Activated CD4-positive, CD25-positive, alpha-beta regulatory T cell treated with anti-CD3 and anti-CD28 coated beads, Interleukin-2, amount 50 U/mL, for 16 hours (primary cell): ENCODE measurements at places on chromosomes 2 and 18.

DNA sequence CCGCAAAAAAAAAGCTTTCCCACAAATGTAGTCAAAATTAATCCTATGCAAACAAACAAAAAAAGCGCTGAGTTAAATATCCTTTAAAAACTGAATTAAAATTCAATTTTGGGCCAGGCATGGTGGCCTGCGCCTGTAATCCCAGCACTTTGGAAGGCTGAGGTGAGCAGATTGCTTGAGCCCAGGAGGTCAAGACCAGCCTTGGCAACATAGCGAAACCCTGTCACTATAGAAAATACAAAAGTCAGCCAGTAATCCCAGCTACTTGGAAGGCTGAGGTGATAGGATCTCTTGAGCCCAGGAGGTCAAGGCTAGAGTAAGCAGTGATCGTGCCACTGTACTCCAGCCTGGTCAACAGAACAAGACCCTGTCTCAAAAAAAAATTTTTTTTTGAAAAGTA, 8.8 kb upstream of the MARCHF7 start:
- DNase-seq = no peak

DNA sequence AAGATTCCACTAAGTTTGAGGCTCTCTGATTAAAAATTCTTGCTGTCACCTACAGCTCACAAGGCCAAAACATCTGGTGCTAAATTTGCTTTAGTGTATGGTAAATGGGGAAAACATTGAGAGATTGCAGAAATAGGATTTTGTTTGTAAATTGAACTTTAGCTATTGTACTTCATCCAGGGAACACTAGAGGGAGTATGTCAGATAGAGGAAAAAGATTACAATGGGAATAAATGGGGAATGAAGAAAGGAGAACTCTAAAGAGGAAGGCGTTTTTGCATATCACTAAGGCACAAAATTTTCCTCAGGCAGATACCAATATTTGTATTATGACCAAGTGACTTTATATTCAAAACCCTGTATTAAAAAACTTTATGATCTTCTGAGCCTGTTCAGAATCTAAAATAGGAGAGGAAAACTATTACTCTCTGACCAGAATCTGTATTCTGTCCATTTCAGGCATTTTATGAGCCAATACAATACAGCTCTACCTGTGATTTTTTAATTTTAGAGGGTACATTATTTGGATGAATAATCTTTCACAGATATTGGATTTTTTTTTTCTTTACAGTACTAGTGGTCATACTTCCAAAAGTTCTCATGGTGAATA, 52.3 kb upstream of the ITGB6 start:
- DNase-seq = no peak

GRCh38 chr2:60215386-60215901, 338.0 kb downstream of the BCL11A start:
- no peak for DNase-seq

GRCh38 chr2:224083638-224084037, 44.6 kb upstream of the SERPINE2 start:
- no peak for DNase-seq

- DNase-seq = no peak
These were observed 83.6 kb upstream of the NCKAP5 start for GRCh38 chr2:133651861-133652260.

DNA sequence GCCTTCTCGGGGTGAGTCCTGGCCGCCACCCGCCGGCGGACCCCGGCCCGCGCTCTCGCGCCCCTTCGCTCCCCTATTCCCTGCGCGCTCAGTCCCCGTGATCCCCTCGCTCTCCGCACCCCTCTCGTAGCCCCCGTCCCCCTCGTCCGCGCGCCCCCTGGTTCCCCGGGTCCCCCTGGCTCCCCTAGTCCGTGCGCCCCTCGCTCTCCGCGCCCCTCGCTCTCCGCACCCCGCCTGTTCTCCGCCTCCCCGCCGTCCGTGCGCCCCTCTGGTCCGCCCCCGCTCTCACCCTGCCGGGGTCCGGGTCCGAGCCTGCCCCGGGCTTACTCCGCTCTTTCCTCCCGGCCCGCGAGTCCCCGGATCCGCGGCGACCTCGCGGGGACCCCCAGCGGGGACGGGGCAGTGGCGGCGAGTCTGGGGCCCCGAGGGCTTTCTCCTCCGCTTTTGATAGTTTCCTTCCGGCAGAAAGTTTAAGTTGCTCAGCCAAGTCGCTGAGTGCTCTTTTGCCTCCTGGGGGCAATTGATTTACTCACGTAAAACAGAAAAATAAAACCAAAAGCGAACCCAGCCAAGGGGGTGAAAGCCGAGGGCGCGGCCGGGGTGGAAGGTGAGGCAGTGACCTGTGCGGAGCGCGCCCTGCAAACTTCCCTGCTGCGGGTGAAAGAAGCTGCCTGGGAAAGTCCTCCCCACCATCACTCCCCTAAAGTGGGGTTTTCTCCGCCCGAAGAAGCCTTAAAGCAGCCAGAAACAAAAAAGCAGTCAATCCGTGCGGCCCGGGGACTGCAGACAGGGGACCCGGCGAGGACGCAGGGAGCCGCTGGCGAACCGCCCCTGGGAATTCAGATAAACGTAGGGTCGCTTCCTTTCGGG, 568 bp downstream of the RAB31 start:
- DNase-seq = no peak

GRCh38 chr2:175432793-175433192, 251.3 kb upstream of the ATP5MC3 start:
- no peak for DNase-seq

DNA sequence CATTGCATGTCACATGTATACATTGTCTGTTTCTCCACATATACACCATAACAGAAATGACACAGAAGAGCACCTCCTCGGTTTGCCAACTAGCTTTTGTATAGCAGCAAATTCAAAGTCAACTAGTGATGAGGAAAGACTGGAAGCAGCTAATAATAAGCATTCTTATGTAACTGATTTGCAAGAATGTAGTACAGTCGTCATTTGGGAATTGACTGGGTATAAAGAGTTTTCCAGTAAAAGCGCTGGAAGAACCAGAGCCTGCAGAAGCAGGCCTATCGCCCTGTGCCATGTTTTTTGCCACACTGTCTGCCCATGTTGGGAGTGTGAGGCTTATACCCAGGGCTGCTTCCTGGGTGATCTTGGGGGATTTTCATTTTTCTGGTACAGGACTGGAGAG, 310.6 kb downstream of the GBX2 start:
- DNase-seq = no peak

DNA sequence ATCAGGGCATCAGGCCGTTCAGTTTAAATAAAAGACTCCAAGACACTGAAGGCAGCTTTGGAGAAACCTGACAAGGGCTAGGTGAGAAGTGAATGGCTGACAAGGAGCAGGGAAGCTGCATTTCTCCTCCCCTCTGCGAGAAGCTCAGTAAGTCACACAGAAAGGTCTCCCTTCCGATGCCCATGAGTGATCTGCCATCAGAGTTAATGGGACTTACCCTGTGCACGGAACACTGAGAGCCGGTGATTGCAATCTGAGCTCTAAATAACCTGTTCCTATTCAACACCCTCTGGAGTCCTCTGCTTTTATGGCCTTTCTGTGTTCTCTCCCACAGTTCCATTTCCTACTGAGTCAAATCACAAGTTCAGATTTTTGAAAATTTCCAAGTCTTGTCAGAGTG, 322.2 kb upstream of the MYT1L start:
- DNase-seq = no peak

- no peak for DNase-seq
These were observed 77.2 kb upstream of the CD226 start for GRCh38 chr18:70024829-70025228.

GRCh38 chr2:160596441-160596840, 102.8 kb upstream of the RBMS1 start:
- DNase-seq = no peak

DNA sequence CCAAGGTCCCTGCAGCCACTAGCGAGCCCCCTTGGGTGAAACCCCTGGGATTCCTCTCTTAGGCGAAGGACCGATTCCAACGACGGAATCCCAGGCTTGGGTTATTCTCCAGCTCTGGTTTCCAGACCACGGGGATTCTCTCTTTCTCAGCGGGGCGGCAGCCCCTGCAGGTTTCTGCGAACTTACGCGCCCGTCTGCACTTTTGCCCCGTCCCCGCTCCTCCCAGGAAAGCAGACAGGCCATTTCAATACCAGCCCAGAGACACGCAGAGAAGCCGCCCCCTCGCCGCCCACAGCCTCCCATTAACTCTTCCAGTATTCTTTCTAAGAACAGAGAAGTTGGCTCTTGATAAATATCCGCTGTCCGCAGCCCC, 1.2 kb downstream of the CBLN2 start:
- DNase-seq = no peak

DNA sequence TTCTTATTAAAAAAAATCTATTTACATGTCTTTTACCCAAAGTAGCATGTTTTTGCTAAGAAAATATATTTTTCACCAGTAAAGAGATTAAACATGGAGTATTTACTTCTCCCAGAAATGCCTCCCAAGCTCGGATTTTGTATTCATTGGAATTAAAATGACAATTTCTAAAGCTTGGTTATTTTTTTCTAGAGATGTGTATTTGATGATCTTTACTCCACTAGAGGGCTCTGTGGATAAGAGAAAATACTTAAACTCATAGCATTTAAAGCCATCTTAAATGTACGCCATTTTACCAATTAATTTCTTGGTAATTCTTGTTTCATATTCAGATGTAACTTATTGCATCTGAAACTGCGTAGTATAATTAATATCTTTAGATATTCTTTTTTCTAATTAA, 461.4 kb downstream of the GALR1 start:
- DNase-seq = no peak

GRCh38 chr2:71166812-71167211, 36.4 kb downstream of the MPHOSPH10 start:
- DNase-seq = no peak

DNA sequence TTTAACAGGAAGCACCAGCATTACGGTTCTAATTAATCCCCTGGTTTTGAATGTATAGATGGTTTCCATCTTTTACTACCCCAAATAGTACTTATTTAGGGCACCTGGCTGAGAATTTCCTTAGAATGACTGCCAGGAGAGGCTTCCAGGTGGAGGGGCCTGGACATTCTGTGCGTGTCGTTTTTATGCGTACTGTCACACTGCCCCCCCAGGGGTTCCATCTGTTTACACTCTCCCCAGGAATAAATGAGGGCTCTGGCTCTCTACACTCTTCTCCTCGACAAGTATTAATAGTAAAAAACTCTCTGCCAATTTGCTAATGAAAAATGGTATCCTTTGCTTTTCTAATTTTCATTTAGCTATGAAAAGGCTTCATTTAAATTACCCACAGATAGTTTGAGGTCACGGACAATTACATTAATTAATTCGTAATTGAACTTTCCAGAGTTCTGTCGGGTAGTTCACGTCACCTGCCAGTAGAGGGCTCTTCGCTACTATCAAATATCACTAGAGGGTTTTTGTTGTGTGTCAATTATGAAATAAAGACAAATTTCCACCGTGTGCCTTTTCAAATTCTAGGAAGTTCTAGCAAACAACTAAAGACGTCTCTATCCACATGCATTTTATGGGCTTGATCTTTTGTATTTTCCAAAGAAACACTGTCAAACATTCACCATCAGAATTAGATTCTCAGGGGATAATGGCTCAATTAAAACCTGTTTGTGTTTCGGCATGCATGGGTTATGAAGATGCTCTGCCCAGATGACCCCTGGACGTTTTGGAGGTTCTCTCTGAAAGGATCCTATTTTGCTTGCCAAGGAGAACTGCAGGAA, 88.8 kb upstream of the ASB18 start:
- no peak for DNase-seq

GRCh38 chr2:204272089-204272488, 273.2 kb upstream of the PARD3B start:
- DNase-seq = no peak

GRCh38 chr2:12169721-12170120, 423.3 kb downstream of the LPIN1 start:
- no peak for DNase-seq

GRCh38 chr18:77000527-77000926, 132.1 kb downstream of the MBP start:
- DNase-seq = peak; percentile 14

DNA sequence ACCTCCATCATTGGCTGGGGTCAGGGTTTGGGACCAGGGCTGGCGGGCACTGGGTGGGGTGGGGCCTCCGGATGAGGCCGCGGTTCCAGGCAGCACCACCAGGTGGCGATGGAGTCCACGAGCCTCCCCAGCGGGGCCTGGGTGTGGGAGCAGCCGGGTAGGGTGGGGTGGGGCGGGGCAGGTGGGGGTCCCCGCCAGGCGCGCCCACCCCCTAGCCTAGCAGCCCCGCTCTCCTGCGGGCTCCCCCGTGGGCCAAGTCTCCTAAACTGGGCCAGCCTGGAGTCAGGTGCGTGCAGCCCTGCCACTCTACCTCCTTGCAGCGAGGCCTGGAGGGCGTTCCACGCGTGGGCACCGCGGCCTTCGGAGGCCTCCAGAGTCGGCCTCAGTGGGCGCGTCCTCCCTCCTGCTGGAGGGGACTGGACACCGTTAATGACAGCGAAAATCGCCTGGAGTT, 187.5 kb downstream of the TWIST2 start:
- DNase-seq = peak; percentile 31

- DNase-seq = no peak
These were observed 185.3 kb upstream of the ATP5MC3 start for GRCh38 chr2:175366815-175367214.

- no peak for DNase-seq
These were observed 2.0 kb downstream of the IDH1 start for GRCh38 chr2:208252716-208253492.

GRCh38 chr2:54570925-54571694, 115.0 kb downstream of the SPTBN1 start:
- DNase-seq = no peak

- no peak for DNase-seq
These were observed 224.8 kb downstream of the NUP35 start for GRCh38 chr2:183349091-183349490.

DNA sequence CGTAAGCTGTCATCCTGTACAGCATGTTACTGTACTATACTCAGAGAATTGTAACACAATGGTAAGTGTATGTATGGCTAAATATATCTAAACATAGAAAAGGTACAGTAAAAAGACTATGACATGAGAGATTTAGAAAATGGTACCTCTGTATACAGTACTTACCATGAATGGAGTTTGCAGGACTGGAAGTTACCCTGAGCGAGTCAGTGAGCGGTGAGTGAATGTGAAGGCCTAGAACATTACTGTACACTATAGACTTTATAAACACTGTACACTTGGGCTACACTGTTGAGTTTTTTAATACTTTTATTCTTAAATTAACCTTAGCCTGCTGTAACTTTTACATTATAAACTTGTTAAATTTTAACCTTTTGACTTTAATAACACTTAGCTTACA, 1.5 kb downstream of the DDX18 start:
- no peak for DNase-seq

DNA sequence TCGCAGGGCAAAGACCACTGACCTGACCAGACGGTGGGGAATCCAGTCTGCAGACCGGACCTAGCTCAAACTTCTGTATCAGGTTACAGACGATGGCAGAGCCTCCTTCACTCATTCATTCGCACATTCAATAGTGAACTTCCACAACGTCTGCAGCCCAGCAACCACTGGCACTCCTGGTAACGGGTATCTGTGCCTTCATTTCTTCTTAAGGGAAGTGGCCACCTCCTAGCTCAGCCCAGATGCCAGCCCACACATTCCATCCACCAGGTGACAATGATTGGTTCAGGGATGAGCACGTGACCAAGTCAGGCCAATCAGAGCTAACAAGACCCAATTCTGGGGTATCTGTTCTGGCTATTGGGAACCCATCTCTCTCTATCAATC, 15.9 kb upstream of the ARMC9 start:
- no peak for DNase-seq
